ENCODE measurements at places on chromosomes 6 and 20.

DNA sequence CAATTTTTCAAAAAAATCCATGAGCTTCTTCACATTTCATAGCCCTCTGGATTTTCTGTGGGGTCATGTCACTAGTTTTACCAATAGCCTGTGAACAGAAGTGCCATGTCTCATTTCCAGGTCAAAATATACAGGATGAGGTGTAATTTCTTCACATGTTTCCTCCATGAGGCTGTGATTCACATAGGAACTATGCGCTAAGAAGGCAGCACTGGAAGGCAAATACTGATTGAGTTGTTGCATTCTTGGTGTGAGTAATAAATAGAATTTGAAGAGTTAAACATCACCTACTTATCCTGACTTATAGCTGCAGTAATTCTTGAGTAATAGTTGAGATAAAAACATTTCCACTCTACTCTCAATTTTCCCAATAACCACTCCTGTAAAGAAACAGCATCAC lies 442.3 kb downstream of the HAO1 start:
- no peak for DNase-seq

GRCh38 chr20:23587631-23588030 lies 18.1 kb downstream of the CST9 start:
- DNase-seq, result no peak

GRCh38 chr20:60540591-60540990 lies 582.4 kb downstream of the CDH26 start:
- DNase-seq, result no peak

DNA sequence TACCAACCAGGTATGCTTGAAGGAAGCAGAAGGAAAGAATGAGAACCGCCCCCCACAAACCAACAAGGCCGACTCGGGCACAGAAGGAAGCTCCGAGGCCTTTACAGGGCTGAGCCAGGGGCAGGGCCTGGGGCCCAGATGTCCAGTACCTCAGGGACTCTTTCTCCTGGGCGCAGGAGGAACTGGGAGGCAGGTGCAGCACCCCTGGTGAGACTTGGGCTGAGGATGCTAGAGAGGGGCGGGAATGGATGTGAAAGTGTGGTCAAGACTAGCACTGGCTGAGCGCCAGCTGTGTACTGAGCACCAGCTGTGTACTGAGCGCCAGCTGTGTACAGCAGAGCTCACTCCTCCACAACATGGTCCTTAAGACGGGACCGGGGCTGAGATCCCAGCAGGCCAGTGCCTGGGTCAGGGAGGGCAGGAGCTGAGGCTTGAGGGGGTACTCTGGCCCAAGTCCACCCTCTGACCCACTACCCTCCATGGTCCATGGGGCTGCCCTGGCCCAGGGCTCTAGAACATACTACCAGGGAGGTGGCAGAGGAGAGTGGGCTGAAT lies 369.4 kb downstream of the TAF4 start:
- DNase-seq, result no peak

DNA sequence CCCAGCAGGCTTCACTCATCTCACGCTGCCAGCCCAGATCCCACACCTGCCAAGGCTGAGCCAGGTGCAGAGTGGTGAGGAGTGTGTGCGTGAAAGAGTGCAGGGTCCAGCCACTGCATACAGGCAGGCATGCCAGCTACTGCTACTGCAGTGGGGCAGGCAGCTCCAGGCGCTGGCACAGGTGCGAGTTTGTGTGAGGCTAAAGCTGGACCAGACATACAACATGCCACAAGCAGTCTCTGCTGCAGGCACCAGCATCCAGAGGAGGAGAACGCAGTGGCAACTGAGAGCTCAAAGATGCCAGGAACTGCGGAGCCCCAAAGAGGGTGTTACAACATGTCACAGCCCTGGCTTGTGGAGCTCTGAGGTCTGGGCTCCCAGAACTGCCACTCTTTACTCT lies 149.8 kb downstream of the EYS start:
- no peak for DNase-seq

DNA sequence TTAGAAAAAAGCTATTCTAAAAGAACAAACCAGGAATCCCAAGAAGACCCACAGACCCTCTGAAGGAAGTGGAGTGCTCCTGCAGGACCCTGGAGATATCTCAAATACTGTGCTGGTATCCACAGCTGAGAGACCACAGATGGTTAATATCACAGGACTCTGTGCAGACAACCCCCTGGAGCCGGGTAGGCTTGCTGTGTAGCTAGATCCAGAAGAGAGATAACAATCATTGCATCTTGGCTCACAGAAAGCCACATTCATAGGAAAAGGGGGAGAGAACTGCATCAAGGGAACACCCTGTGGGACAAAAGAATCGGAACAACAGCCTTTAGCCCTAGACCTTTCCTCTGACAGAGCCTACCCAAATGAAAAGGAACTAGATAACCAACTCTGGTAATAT lies 689.5 kb downstream of the PHF3 start:
- no peak for DNase-seq

GRCh38 chr20:56933331-56933698 lies 304.2 kb downstream of the TFAP2C start:
- no peak for DNase-seq

- no peak for DNase-seq
These were observed 30.7 kb downstream of the CHD6 start for GRCh38 chr20:41587523-41587922.

DNA sequence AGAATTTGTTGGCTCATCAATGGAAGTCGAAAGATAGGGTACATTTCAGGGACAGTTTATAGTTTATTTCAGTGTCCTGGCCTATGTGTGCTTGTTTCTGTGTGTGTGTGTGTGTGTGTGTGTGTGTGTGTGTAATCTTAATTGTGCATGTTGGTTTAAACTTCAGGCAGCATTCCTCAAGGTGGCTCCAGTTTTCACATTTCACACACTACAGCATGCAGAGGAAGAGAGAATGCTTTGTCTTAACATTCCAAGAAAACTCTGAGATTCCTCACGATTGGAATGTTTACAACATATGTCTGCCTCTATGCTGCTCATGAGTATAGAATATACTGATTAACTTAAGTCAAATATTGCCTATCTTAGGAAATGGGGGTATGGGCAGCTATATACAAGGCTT lies 332.6 kb upstream of the EPHA7 start:
- DNase-seq, result no peak

DNA sequence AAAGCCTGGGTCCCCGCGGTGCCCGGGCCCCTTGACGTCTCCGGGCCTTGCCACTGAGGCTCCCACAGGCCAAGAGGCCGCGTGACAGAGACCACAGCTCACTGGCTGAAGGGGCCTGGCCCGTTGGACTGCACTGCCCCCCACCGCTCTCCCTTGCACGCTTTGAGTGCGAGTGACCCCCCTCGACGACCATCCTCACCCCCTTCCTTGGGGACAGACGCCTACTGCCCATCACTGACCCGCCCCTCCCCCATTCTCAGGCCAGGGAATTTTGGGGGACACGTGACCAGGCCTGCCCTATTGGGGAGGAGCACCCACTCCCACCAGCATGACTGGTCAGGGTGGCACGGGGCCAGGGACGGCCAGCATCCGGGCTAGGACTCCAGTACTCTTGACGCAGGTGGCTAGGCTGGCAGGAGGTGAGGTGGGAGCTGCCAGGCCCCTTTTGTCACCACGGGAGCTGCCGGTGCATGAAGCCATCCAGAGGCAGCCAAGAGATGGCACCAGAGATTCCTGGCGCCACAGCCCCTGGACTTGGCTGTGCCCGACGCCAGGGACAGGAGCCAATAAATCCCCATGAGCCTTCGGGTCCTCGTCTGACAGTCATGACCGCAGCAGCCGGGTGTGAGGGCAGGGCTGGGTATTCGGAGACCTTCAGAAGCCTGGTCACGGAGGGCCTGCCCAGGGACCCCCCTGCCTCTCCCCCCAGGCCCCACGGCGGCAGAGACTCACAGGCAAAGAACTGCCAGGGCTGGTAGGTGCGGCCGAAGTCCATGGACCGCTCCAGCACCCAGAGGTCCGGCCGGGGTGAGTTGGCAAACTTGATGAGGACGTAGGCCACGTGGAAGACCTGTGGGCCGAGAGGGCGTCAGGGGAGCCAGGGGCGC lies 14.5 kb downstream of the LAMA5 start:
- DNase-seq, result no peak

DNA sequence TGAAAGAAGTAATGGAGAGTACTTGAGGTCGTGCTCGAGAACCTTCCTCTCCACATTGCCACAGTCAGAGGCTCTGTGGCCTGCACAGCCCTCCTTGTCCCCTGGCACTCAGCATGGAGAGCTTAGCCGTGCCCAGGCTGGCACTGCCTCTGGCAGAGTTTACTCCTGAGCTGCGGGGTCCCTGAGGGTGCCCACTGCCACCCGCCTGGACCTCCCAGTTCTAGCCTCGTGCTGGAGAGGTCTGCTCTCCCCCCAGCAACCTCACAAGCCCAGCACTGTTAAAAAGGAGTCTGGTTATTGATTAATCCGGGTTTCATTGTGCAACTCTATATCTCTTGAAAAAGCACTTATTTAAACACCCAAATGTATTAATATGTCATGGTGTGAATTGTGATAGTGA lies 226.8 kb downstream of the TMEM242 start:
- DNase-seq, result no peak

- DNase-seq, result no peak
These were observed 565.2 kb upstream of the MARCKS start for GRCh38 chr6:113291751-113292445.

DNA sequence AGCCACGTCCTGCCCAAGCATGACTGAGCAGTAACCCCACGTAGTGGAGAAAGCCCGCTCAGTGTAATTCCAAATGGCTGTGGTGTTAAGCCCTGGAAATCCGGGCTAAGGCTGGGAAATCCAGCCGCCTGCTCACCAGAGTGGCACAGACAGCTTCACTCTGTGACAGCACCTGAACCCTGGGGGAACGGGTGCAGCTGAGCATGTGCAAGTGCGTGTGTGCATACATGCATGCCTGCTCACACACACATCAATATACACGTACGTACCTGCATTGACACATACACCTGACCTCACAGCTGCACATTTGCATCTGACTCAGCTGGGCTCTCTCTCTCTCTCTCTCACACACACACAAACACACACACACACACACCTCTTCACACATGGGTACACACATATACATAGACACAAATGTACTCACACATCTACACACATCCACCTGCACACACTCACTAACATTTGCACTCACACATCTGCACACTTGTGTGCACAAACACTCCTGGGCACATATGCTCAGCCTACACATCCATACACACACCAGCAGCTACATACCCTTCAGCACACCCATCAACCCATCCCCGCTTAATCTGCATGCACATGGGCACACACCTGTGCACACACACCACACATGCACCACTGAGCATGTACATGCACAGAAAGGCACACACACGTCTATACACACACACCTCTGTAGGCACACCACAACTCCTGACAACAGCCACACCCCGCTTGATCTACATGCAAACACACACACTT lies 114.1 kb downstream of the GRM4 start:
- no peak for DNase-seq

GRCh38 chr6:71294121-71294523 lies 5.5 kb downstream of the OGFRL1 start:
- no peak for DNase-seq

DNA sequence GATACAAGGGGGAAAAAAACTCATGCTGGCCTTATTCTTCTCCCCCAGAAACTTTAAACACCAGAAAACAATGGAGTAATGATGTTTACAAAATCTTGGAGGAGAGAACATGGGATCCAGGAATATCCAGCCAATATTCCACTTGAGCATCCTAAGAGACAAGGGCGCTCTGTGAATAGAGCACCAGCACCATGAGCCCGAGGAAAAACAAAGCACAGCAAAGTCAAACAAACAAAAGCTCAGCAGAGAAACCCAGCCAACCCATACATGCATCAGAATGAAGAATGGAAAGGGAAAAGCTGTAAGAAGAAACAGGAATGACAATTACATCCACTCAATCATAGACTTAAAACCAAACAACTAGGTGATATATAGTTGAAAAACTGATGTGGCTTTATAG lies 4.6 kb upstream of the NAA20 start:
- DNase-seq, result no peak

DNA sequence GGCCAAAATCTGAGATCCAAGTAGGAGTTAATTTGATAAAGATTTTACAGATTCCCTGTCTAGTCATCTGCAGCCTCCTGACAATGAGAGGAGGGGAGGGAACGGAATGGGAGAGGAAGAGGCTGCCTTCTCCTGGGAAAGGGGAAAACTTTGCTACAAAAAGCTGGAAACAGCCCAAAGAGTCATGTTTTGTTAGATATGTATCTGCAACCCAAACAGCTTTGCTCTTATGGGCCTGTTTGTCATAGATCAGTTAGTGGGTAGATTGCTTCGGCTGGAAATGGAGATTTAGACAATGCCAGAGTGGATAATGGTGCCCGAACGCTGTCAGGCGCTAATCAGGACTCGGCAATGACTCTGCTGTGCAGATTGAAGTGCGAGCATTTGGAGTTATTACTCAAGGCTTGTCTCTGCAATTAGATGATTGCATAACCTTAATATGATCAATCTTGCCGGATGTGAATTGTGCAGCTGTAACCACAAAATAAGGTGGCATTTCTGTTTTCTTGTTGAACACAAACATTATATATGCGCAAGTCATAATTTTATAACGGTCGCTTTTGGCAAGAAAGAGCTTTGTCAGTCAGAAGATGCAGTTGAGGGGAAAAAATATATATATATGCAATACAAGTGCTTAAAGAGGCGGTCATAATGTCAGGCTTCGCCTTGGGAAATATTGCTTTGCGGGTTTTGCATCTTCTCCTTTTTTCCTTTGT lies 92.4 kb upstream of the MAFB start:
- no peak for DNase-seq

DNA sequence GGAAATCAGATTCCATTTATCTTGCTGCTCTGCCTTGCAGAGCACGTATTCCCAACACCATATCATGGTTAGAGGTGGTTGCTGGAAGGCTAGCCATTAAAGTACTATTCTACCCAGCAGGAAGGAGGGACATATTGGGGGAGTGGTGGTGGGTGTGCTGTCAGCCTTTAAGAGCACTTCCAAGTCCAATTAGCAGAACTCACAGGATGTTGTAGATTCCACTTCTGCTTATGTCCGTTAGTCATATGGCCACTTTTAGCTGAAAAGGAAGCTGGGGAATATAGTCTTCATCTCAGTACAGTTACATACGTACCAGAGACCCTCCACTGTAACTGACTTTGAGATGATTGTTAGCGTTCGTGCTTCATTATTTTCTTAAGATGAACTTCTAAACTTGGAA lies 94.4 kb downstream of the SAMD3 start:
- DNase-seq, result no peak

GRCh38 chr6:18260448-18261106 lies 3.8 kb downstream of the DEK start:
- no peak for DNase-seq

DNA sequence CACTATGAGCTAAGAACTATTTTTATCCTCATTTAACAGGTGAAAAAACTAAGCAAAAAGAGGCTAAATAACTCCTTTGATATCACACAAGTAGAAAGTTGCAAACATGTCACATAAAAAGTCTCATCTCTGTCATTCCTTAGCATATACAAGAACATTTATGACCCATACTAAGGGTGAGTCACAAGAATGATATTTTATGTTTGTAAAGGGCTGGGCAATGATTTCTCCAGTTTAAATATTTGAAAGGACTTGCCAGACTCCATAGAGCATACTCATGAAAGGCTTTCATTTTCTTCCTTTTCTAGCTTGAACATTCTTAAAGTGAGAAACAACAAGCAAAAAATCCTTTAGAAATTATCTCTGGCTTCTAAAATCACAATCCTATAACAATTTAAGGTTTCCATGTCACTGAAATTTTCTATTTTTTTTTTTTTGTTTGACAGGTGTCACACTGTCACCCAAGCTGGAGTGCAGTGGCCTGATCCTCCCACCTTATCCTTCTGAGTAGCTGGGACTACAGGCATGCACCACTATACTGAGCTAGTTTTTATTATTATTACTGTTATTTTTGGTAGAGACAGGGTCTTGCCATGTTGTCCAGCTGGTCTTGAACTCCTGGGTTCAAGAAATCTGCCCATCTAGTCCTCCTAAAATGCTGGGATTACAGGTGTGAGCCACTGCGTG lies 338.0 kb upstream of the KHDRBS2 start:
- no peak for DNase-seq
